ENCODE measurements at places on chromosomes 16 and 17.

DNA sequence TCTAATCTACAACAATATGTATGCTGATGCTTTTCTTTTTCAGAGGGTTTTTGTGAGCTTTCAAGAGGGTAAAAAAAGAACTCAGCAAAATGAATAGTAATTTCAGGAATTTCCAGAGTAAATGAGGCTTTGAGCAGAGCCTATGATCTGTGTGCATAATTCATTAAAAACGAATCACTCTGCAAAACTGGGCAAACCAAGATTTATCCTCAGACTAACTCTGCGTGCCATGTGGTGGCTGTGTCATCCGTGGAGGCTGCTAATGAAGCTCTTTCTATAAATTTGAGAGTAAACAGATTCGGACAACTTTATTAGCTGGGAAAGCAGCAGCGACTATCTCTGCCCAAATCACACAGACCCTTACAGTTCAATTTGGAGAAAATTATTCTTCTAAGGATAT lies 83.8 kb downstream of the FOXL1 start:
- DNase-seq, result no peak

GRCh38 chr17:79891113-79891730 lies 52.0 kb upstream of the CBX4 start:
- DNase-seq, result no peak

DNA sequence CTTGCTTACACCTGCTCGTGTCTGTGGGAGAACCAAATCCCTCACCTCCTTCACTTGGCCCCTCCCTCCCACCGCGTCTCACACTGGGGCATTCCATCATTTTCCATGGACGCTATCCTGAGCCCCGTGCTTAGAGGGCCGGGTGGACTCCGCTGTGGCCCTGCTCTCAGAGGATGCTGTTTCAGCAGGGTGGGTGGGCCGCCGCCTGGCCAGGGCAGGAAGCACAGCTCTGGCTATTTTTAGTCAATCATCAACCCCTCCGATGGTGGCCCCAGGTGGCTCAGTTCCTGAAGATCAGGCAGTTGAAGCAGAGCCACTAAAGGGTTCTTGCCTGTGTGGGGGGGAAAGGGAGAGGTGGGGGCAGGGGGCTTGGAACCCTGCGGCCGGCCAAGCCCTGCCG lies 230.3 kb downstream of the ENGASE start:
- DNase-seq, result no peak

DNA sequence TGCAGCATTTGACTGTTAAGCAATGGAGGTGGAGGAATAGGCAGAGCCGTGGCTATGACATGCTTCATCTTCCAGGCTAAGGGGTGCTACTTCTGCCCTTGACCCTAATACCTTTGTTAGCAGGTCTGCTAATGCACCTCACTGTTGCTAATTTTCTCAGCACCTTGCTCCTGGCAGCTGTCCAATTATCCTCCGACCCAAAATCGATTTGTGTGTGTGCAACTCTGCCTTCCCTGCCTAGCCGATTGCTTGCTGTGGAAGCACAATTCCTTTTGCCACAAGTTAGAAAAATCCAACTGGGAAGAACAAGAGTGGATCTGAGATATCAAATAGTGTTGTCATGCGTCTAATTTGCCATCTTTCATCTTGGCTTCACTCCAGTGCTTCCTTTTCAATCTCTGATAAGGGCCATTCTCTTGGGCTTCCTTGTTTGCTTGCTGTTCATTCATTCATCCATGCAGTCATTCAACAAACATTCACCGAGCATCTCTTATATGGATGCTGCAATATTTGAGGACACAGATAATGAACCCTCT lies 422.8 kb downstream of the RBFOX1 start:
- DNase-seq, result no peak

DNA sequence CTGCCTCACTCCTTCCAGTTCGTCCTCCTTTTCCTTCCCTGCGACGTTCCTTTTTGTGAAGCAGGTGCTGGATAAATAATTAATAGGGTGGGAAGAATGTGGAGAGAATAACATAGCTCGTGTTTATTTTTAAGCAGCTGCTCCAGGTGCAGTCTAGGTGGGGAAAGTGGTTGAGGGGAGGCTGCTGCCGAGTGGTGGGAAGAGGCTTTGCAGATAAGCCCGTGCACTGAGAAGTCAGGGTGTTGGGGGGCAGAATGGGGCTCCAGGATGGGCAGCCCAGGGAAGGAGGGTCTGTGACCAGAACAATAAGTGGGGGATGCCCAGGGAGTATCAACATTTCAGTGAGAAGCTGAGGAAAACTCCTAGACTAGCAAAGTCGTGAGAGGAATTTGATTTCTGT lies 300.5 kb downstream of the CPPED1 start:
- DNase-seq, result no peak

- DNase-seq, result no peak
Observed at GRCh38 chr16:17939122-17939536, 397.4 kb downstream of the NPIPA8 start.

DNA sequence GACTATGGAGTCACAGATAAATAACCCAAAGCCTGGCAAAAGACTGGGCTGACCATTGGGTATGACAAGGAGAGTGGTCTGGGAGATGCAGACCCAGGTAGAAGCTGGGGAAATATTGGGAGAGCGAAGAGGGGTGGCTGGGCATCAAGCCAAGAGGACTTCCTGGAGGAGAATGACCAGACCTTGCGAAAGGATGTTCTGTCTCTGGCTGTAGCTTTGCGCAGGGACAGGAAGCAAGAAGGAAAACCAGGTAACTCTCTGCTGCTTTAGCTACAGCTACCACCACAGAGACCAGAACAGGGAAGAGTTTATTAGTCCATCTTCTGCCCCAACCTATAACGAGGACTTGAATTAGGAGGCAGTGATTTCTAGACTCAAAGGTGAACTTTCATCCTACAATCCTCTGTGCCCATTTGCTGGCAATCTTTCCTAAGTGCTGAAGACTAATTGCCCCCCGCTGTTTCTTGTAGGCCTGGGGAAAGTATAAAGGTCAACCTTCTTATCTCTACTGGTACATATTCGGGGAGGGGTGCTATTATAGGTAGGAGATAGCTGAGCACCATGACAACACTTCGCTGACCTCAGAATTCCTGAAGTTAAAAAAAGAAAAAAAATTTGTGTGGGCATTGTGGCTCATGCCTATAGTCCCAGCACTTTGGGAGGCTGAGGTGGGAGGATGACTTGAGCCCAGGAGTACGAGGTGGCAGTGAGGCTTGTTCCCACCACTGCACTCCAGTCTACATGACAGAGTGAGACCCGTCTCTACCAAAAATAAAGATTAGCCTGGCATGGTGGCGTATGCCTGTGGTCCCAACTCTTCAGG lies 19.1 kb upstream of the KIFC3 start:
- no peak for DNase-seq

DNA sequence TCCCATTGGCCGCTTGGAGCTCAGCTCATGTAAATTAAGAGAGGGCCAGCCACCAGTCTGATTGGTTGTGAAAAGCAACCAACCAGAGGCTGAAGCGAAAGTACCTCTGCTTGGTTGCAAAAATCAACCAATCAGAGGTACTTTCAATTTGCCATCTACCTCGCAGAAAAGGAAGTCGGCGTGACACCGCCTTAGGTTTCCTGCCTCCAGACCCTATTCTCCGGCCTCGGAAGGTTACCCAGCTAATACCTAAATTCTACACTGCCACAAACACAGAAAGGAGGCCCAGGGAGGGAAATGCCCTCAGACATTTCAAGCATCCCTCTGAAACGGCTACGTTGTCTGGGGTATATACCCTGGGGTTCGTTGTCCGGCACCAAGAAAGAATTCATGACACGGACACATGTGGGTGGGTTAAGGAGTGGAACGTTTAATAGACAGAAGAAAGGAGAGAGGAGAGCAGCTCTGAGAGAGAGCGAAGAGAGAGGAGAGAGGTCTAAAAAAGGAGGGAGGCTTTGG lies 481.3 kb downstream of the TMEM114 start:
- no peak for DNase-seq

GRCh38 chr16:79816081-79816497 lies 215.6 kb upstream of the MAF start:
- DNase-seq, result no peak

GRCh38 chr17:57794841-57795240 lies 49.7 kb upstream of the CCDC182 start:
- no peak for DNase-seq

DNA sequence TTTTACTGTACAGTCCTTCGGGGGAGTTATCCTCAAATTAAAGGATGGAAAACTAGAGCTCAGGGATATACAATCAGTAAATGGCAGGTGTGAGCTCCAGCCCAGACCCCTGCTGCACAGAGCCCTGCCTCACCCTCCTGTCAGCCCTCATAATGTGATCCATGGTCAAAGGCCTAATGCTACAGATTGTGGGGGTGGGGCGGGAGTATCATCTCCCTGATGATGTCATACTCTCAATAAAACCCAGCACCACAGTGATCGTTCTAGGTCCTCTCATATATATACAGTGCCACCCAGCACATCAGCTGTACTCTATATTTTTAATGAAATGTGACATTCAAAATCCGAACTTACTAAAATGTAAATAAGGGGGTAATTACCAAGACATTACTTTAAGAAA lies 61.5 kb downstream of the SLC39A11 start:
- DNase-seq, result no peak

Data from colonic mucosa (tissue), 4 donors.